ENCODE measurements at places on chromosomes 16 and 17.

- peak; percentile 51 for DNase-seq
Observed at GRCh38 chr16:19559242-19559910, 3.9 kb downstream of the VPS35L start.

DNA sequence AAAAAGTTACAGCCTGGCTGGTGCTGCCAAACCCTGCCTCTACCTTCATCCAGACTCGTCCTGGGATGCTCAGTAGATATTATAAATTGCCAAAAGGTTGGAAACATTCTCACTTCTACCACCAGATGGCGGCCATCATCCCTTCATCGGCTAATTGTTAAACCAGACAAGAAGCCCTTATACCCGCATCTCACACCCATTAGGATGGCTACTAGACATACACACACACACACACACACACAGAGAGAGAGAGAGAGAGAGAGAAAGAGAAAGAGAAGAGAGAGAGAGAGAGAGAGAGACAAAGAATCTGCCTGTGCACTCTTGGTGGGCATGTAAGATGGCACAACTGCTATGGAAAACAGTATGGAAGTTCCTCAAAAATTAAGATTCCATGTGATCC, 15.0 kb upstream of the SCIMP start:
- DNase-seq, result peak; percentile 76

GRCh38 chr17:78141437-78142118, 4.6 kb upstream of the C17orf99 start:
- DNase-seq, result no peak

DNA sequence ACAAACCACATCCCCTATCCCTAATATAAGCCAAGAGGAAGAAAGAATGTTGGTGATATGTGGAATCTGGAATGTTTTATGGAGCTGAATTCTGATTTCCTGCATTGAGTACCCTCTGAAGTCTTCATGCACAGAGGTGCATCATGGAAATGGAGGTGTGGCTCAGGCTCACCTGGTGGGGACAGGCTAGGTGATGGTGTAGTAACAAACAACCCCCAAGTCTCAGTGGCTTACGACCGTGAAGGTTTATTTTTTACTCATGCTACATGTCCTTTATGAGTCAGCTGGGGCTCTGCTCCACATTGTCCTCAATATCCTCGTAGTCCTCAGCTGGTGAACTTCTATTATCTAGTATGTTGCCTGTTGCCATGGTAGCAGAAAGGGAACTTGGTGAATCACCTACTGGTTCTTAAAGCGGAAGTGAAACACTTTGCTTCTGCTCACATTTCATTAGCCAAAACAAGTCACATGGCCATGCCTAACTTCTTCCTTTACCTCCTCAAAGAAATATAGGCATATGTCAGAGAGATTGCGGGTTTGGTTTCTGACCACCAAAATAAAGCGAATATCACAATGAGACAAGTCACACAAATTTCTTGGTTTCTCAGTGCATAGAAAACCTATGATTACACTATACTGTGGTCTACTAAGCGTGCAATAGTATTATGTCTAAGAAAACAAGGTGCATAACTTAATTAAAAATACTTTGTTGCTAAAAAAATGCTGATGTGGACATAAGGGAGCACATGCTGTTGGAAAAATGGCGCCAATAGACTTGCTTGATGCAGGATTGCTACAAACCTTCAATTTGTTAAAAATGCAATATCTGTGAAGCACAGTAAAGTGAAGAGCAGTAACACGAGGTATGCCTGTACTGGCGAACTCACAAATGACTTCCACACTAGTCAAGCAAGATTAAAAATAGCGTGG, at the start of gene PMFBP1:
Gene PMFBP1 (minus strand): TSS at position 51 of the 930 bp plus-strand sequence. CDS start 947 bp downstream, outside the sequence.
- DNase-seq, result peak; percentile 27

DNA sequence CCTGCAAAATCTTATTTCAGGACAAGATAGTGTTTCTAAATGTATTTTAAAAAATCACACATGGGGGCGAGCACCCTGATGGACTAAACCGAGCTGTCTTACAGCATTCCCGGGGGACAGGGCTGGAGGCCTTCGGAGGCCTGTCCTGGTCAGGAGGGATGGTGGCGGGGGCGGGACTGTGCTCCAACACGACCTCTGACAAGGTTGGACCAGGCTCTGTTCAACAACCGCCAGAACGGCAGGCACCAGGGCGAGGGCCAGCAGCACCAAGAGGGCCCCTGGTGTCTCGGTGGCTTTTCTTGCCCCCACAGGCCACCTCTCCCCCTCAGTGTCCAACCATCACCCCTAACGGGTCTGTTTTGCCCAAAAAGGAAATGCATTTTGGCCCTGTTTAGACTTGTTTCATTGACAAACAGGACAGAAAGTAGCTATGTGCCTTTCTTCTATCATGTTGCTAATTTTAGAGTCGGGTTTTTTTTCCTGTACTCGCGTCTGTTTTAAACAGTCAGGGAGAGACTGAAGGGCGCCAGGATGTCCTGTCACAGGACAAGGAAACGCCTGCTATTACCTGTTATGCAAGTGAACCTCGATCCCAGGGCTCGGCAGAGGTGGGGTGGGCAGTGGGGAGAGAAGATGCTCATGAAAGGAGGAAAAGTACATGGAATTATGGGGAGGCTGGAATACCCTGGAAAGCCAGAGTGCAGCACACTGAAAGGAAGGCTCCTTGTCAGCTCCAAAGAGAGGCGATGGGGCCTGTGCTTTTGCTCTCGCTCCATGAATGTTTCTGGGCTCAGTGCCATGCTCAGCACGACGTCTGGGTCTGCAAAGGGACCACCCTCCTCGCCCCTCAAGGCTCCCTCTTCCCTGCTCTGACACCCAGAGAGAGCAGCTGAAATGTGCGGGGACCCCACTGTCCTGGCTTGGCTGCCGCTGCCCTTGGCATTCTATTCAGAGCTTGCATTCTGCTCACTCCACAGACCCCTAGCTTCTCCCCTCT, 11.9 kb downstream of the TMEM204 start:
- DNase-seq, result no peak

DNA sequence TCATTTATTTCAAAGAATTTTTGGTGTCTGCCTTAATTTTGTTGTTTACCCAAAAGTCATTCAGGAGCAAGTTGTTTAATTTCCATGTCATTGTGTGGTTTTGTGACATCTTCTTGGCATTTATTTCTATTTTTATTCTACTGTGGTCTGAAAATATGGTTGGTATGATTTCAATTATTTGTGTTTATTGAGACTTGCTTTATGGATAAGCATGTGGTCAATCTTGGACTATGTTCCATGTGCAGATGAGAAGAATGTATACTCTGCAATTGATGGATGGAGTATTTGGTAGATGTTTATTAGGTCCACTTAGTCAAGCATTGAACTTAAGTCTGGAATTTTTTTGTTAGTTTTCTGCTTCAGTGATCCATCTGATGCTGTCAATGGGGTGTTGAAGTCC, 383.0 kb downstream of the PMP22 start:
- peak; percentile 4 for DNase-seq

DNA sequence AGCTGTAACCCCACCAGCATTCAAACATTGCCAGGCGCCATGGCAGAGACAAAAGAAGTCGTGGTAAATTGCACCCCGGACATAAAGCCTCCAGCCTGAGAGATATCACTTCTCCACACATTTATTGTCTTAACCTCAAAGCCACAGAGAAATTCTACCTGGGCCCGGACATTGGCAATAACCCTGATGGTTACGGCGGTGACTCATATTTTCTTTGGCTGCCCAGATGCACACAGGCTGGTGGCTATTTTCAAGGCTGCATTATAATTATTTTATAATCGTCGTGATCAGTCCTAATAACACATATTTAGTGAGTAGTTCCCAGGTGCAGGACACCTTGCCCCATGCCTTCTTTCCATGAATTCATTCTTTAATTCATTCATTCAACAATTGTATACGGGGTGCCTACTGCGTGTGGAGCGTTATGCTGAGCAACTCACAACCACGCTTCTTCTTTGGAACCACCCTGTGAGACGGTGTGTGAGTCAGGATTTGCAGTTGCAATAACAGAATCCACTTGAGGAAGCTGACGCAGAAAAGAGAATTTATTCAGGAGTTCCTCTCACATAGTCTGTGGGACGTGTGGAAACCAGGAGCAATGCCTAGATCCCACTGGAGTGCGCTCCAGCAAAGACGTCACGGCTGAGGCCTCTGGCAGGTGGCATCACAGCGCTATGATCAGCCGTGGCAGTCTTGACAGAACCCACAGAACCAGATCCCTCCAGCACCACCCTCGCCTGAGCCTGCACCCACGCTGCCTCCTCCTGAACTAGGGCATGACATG, 245.7 kb downstream of the FOXL1 start:
- no peak for DNase-seq

DNA sequence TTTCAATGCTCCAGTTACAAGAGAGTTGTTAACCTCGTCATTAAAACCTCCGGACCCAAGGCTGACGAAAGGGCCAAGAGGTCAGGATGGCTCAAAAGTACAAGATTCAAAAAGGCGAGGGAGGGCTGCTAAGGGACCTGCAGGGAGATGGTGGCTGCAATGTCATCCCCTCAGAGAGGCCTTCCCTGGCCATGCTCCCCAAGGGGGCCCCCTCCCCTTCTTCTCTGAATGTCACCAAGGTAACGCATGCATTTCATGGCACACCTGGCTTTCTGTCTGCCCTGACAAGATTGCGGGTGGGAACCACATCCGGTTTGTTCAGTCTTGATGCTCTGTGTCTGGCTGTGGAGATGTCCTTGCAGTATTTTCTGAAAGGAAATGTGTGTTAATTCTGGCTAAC, 89.9 kb downstream of the C16orf78 start:
- no peak for DNase-seq

DNA sequence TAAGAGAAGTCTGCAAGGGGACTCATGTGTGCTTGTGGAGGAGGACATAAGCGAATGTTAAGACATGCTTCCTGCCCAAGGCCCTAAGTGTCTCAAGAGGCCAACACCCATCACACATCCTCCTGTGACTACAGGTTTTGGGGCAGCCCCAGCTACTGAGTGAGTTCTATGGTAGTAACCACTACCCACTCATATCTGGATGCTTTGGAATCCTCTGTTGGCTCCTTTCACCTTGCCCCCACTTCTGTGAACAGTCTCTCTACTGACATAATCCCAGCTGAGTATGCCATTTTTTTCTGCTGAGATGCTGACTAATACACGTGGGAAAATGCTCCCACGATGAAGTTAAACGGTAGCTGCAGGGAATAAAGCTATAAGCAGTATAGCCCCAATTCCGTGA, 153.5 kb downstream of the VPS53 start:
- no peak for DNase-seq

- DNase-seq, result no peak
Observed at GRCh38 chr16:57266531-57267260, 17.8 kb downstream of the PLLP start.

DNA sequence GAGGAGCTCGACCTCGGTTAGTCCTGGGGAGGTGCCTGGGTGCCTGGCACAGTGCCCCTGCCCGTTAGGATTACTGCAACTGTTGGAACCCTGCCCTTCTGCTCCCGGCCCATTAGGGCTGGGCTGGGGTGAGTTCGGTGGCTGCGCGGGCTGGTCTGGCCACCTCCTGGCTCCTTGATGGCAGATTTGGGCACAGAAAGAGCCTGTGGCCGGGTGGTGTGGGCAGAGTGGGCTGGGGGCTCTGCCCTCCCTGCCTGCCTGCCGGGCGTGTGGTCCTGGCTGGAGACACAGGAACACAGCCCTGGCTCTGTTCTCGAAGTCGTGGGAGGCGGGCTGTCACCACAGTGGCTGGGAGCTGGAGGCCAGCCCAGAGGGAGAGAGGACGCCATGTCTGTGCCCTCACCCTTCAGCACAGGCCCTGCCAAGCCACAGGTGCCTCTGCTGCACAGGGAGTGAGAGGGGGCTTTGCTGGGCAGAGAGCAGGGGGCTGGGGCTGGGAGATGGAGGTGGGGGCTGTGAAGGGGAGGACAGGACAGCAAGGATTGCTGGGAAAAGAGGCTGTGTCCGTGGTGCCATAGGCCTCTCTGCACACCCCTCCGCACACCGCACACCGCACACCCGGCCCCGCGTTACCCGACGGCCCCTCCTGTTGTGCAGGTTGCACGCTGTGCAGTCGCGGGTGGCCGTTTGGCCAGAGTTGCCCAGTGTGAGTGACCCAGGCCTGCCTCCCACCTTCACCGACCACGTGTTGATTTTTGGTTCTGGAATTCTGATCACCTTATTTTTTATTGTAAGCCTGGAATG, 236.6 kb upstream of the GSE1 start:
- no peak for DNase-seq

GRCh38 chr16:51051671-51052070, 99.4 kb downstream of the SALL1 start:
- DNase-seq, result no peak

- peak; percentile 16 for DNase-seq
Observed at GRCh38 chr16:4663777-4664465, 29.4 kb upstream of the NUDT16L1 start.

DNA sequence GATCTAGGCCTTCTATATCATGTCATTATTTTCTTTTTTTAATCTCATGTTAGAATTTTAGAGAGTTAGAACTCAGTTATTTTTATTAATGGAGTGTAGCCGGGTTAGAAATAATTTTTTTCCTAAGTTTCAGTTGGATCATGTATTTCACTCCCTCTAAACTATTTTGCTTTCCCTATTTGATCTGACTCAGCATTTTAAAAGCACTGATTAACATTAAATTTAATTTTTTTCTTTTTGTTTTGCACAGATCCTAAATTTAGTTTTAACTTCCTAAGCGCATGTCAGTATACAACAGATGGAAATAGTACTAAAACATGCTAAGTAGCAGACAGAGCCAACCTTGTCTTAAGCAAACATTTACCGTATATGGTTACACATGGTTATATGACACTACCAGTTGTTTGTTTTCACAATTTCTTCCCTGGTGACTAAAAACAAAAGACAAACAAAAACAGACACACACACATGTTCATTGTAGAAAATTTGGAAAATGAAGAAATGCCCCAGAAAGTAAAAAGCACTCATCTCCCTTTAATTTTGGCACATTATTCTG, 33.6 kb upstream of the RAB11FIP4 start:
- no peak for DNase-seq

DNA sequence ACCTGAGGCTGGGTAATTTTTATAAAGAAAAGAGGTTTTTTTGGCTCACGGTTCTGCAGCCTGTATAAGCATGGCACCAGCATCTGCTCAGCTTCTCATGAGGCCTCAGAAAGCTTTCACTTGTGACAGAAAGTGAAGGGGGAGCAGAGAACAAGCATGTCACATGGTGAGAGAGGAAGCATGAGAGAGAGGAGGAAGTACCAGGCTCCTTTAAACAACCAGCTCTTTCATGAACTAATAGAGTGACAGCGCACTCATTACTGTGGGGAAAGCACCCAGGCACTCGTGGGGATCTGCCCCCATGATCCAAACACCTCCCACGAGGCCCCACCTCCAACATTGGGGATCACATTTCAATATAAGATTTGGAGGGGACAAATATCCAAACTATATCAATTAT, 86.8 kb downstream of the USP32 start:
- no peak for DNase-seq

- no peak for DNase-seq
Observed at GRCh38 chr16:1828645-1829410, 1.8 kb downstream of the FAHD1 start.

GRCh38 chr16:78535098-78535497, 435.6 kb downstream of the WWOX start:
- no peak for DNase-seq
